ENCODE measurements at places on chromosomes 3 and 15. TPM values are rescaled to one million over a fixed set of nuclear protein-coding genes. Genes with fewer than 3 reads are reported as not detected.

Gene ADAMTSL3
- total RNA-seq: 3.2 TPM

Gene CTXND1
- not detected for total RNA-seq

Gene FYCO1
- 19.7 TPM for total RNA-seq

DNA sequence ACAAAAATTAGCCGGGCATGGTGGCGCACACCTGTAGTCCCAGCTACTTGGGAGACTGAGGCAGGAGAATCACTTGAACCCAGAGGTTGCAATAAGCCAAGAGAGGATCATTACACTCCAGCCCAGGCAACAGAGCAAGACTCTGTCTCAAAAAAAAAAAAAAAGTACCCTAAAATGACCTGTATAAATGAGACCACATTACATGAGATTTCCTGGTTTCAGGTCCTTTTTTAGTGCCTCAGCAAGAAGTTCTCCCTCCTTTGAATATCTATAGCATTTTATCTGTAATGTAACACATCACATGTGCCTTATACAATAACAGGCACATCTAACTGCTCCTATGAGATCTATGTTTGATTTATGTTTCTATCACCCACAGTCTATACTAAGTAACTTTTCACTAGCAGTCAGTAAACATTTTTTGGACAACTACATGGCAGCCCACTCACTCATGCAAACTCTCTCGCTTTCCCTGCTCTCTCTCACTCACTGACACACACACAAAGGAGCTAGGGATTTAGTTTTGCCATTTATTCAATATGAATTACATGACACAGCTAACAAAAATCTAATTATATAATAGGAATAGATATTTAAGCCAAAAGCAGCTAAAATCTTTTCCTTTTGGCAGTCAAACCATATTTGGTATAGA, 34.1 kb downstream of the ADAM10 start:
- no peaks in the 10 kb centered on the region for H3K27me3 ChIP-seq
- H3K4me1 ChIP-seq: no peaks in the 10 kb centered on the region
- 0 out of 2 replicates have a peak, but pooled peaks cover 2% of the 10 kb centered on the region for H3K36me3 ChIP-seq
- no peak overlapping the region for H3K27ac ChIP-seq
- no peak for DNase-seq

- H3K4me1 ChIP-seq: peaks cover 5% of the 10 kb centered on the region
- no peak overlapping the region for H3K4me3 ChIP-seq
- no peaks in the 10 kb centered on the region for H3K36me3 ChIP-seq
- DNase-seq: no peak
- no peaks in the 10 kb centered on the region for H3K27me3 ChIP-seq
- H3K27ac ChIP-seq: no peak overlapping the region
Measured at GRCh38 chr3:179264449-179264848, 13.5 kb upstream of the KCNMB3 start.

DNA sequence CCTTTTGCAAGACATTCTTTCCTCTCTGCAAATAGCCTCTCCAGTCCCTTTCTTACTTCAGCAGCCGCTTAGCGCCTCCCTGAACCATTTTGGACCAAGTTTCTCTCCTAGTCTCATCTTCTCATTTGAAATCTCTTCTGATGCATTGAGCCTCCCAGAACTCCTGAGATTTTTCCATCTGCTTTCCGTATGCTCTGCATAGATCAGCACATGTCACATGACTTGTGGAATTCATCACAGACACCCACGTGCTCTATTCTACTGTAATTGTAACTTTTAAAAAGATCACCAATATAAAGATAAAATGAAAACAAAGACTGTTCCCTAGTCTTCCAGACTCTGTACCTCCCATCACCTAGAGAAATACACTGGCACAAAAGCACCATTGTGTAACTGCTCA, 100.7 kb downstream of the GADL1 start:
- H3K27ac ChIP-seq: no peak overlapping the region
- no peaks in the 10 kb centered on the region for H3K4me1 ChIP-seq
- H3K4me3 ChIP-seq: no peak overlapping the region

GRCh38 chr15:73997986-73998385, 3.5 kb downstream of the PML start:
- H3K4me1 ChIP-seq: peaks cover 21% of the 10 kb centered on the region
- no peak overlapping the region for H3K27ac ChIP-seq
- H3K36me3 ChIP-seq: 0 out of 2 replicates have a peak, but pooled peaks cover under 1% of the 10 kb centered on the region
- no peak overlapping the region for H3K4me3 ChIP-seq

- no peak overlapping the region for H3K27ac ChIP-seq
- no peaks in the 10 kb centered on the region for H3K36me3 ChIP-seq
- no peaks in the 10 kb centered on the region for H3K4me1 ChIP-seq
- H3K4me3 ChIP-seq: no peak overlapping the region
Measured at GRCh38 chr15:48541341-48542278, 103.9 kb downstream of the FBN1 start.

- DNase-seq: no peak
- no peaks in the 10 kb centered on the region for H3K4me1 ChIP-seq
- peaks cover 46% of the 10 kb centered on the region for H3K27me3 ChIP-seq
Measured at GRCh38 chr15:77582763-77583162, 49.9 kb downstream of the LINGO1 start.

GRCh38 chr3:145188079-145188770, 972.8 kb downstream of the PLOD2 start:
- no peak overlapping the region for H3K4me3 ChIP-seq
- H3K27me3 ChIP-seq: no peaks in the 10 kb centered on the region
- H3K36me3 ChIP-seq: no peaks in the 10 kb centered on the region
- DNase-seq: no peak
- no peak overlapping the region for H3K27ac ChIP-seq

- no peak for DNase-seq
- no peaks in the 10 kb centered on the region for H3K4me1 ChIP-seq
- H3K27me3 ChIP-seq: no peaks in the 10 kb centered on the region
- H3K36me3 ChIP-seq: peaks cover 72% of the 10 kb centered on the region
- no peak overlapping the region for H3K4me3 ChIP-seq
Measured at GRCh38 chr3:186580785-186581184, 10.3 kb downstream of the DNAJB11 start.

- no peak overlapping the region for H3K4me3 ChIP-seq
- H3K27me3 ChIP-seq: no peaks in the 10 kb centered on the region
- no peak for DNase-seq
- no peak overlapping the region for H3K27ac ChIP-seq
- H3K4me1 ChIP-seq: peaks cover 7% of the 10 kb centered on the region
- no peaks in the 10 kb centered on the region for H3K36me3 ChIP-seq
Measured at GRCh38 chr3:118543832-118544231, 490.8 kb downstream of the IGSF11 start.

All from PC-9 (cell line).